Stimulated activated CD4-positive, alpha-beta T cell treated with anti-CD3 and anti-CD28 coated beads, Interleukin-1b, Interleukin-23, amount 100 ng/mL, for 1 hour (primary cell): ENCODE measurements at places on chromosomes 5 and 9.

DNA sequence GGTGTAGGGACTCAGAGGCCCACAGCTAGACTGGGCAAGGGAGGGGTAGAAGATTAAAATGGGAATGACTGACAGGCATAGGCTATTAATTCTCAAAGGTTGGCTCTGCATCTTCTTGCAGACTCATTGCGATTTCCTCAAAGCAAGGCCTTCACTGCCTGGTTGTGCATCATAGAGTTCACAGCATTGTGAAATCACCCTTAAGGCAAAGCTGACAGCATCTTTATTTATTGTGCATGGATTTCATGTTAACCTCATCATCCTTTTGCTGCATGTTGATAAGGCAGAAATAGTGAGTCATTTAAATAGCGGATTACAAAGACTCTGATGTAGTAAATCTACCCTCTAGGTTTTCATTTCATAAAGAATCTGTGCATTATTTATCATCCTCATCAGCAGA lies 13.6 kb upstream of the PALM2AKAP2 start:
- no peak for DNase-seq

DNA sequence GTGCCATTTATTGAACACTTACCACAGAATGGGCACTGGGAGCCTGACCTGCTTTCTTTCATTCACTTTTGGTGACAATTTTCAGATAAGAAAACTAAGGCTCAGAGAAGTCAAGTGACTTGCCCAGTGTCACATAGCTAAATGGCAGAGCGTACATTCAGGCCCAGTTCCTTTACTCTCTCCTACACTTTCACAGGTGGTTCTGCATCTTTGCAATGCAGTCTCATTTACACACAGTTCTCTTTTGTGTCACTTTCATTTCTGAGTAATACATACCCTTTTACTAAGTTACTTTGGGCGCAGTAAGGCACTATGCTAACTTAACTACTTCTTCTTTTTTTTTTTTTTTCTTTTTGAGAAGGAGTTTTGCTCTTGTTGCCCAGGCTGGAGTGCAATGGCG lies 8.3 kb downstream of the NFIL3 start:
- no peak for DNase-seq

GRCh38 chr5:7348168-7348854 lies 47.6 kb upstream of the ADCY2 start:
- DNase-seq, result no peak

DNA sequence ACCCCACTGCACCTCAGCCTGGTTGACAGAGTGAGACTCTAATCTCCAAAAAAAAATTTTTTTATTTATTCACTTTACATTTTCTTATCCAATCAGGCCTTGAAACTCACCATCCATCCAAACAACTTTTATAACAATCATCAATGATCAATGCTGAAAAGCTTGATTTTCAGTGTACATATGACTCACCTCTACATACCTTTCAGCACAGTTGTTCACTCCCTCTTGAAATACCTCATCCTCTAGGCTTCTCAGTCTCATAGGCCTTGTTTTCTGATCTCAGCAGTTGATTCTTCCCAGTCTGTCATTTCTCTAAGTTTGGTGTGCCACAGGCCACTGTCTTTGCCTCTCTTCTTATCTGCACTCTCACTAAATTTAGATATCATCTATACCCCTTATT lies 36.2 kb downstream of the GRIN3A start:
- DNase-seq, result no peak

DNA sequence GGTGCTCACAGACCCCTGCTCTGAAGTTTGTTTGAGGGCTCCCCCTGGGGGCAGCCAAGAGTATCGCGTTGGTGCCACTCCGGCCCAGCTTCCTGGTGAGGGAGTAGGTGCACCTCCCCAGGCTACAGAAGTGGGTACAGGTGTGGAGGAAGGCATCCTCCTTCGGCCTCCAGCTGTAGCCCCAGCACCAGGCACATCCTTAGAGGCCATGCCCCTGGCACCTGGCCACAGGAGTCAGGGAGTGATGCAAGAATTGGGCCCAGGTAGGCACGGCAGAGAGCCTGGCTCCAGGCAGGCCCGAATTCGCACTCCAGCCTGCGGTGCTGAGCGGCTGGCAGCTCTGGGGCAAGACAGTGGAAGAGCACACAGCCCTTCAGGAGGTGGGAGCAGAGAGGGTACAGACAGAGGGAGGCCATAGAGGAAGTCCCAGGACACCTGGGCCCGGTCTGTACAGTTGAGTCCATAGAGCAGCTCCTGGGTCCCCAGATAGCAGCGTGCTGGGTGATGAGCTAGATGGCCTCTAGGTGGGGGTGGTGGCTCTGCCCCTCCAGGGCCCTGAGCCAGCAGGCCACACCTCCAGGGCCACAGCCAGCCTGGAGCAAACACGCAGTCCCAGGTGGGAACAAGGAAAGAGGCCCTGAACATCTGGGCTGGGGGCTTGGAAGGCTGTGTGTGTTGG lies 2.4 kb downstream of the SAPCD2 start:
- peak; percentile 75 for DNase-seq

DNA sequence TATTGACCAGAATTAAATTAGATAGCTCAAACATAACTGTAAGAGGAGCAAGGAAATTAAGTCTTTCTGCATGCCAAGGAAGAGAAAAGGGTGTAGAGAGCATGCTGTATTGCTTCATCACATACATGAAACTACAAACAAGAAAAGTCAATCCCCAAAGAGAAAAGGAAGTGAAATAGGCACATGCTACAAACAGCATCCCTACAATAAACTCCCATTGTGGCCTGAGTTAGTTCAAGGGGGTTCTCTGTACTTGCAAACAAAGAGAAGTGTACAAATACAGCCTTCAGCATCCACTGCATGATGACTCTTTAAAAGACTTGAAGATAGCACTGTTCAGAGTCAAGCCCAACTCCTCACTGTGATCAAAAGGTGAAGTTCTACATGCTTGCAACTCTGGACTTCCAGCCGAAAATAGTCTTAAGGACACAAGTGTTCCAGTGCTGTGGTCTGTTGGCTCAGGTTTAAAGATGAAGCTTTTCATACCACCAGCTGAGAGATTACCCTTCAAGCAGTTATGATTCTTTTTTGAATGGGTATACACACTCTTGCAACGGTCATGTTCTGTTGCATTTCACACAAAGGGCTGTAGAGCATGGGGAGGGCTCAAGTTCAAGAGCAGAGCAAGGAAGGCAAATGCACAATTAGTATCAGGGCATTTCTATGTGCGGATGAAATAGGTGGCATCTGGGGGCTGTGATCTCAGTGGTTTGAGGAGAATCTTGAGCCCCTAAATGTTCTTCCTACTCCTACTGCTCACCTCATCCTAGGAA lies 534.5 kb downstream of the EBF1 start:
- no peak for DNase-seq

- DNase-seq, result no peak
These were observed 50.4 kb upstream of the FAM170A start for GRCh38 chr5:119578937-119579336.

- DNase-seq, result no peak
These were observed 31.2 kb upstream of the DTWD2 start for GRCh38 chr5:119019501-119019900.

GRCh38 chr5:172453986-172454357 lies 353 bp downstream of the SH3PXD2B start:
- no peak for DNase-seq

DNA sequence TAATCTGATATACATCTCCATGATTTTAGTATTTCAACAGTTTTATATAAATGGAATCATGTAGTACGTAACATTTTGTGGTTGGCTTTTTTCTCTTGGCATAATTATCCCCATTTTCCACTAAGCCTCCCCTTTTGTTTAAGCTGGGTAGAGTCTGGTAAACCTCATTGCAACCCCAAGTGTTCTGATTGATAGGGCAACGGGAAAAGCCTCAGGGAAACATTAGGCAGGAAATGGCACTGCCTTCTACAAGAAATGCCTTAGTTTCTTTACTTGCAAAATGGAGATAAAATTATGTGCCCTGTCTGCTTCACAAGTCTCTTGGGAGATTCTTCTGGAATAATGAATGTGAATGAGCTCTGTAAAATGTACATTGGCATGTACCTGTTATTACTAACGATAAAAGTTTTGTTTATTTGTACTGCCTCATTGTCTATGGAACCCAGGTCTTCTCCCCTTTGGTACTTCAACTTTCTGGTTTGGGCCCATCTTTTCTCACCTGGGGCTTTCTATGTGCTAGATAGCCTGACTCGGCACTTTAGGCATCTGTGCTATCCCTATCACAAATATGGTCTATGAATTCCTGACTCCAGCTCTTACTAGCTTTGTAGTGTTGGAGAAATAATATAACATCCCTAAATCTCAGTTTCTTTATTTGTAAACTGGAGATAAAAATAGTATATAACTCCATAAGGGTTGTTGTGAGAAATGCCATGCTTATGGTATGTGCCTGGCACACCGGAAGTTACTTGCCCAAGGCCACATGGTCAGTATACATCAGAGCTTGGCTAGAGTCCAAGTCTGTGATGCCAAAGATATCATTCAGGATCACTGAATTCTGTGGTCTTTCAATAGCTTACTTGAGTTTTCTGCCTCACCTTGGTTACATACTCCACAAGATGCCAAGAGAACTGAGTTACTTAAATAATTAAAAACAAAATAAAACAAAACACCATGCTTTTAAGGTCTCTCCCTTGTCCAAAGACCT lies 48.2 kb upstream of the ZNF169 start:
- DNase-seq, result no peak

DNA sequence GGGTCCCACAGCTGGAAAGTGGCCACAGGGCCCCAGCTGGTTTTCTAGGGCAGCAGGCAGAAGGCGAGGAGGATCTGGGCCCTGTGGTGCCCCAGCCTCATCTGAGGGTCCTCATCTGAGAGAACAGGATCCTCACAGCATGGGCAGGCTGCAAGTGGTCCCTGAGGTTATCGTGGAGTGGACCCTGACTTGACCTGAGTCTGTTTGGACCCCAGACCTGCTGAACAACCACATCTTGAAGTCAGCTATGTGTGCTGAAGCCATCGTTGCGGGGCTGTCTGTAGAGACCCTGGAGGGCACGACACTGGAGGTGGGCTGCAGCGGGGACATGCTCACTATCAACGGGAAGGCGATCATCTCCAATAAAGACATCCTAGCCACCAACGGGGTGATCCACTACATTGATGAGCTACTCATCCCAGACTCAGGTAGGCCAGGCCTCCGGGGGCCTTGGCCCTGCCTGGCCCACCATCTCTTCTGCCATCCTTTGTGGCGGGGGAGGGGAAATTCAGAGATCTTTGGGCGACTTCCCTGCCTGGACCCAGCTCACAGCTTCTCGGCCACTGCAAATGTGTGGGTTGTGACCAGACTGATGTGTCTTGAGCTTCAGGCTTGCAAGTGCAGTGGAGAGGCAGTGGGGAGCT lies 24.0 kb downstream of the TGFBI start:
- no peak for DNase-seq

DNA sequence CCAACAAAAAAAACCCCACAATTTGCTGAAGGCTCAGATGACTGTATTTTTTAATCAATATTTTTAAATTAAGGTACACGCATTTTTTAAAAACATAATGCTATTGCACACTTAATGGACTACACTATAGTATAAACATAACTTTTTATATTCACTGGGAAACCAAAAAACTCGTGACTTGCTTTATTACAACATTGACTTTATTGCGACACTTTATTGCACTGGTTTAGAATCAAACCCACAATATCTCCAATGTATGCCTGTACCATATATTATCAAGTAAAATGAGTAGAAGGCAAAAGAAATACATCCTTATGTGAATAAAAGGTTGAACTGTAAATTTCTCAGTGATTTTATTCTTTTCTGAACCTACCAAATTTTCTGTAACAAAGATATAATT lies 53.7 kb downstream of the RICTOR start:
- DNase-seq, result no peak

DNA sequence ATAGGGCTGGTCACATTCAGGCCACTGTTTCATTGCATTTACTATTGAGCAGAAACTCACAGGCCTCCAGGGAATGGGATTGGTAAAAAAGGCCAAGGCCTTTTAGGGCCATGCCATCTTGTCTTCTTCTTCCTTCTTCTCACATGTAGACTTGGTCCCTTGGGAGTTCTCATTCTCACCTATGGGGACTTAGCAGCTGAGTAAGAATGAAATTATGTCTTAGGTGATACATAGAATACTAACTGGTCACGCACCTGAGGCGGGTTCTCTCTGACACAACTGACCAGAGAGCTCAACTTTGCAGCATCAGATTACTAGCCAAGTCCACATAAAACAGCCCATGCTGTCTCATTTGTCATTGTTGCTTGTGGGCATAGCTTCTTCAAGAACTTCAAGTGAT lies 641.8 kb downstream of the EFNA5 start:
- no peak for DNase-seq
